ENCODE measurements at places on chromosomes 3 and 15.

DNA sequence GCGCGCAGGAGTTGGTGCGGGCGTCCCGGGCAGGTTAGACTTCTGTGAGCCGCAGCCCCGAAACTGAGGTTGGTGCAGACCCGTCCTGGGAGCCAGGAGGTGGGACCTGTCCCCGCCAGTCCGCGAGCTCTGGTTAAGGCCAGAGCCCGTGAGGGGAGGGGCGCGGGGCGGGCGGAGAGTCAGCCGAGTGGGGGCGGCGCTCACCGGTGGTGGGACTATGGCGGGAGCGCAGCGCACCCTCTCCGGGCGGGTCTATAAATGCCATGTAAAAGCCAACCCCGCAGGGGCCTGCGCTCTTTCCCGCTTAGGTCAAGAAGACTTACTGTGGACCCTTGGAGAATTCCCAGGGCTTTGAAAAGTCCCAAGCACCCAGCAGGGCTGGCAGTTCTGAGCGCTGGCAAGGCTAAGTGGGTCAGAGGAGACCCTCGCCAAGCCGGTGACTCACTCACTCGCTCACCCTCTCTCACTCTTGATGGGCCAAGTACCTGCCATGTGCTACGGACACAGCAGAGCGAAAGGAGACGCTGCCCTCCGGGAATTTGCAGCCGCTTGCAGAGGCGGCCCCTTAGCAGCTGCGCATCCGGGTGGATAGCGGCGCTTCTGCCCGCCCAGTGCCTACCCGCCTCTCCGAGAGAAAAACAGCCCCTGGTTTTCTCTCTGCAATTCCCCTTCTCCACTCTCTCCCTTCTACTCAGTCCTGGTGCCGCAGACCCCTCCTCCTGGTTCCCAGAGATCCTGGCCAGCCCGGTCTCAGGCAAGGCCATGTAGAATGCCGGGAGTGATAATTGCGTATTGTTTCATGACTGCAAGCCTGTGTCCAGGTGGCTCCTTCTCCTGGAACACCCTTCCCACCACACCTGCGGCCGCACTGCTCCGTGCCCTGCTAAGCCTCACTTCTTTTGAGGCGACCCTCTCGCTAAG lies at the start of gene ALDH1L1:
ALDH1L1 (minus strand) TSS at position 110 of the 921 bp plus-strand sequence. CDS start 19,607 bp downstream, outside the sequence.
- DNase-seq = no peak

GRCh38 chr3:187069857-187070516 lies 69.3 kb downstream of the RPL39L start:
- DNase-seq = no peak

GRCh38 chr15:40252141-40252437 lies 13.2 kb downstream of the PAK6 start:
- no peak for DNase-seq

DNA sequence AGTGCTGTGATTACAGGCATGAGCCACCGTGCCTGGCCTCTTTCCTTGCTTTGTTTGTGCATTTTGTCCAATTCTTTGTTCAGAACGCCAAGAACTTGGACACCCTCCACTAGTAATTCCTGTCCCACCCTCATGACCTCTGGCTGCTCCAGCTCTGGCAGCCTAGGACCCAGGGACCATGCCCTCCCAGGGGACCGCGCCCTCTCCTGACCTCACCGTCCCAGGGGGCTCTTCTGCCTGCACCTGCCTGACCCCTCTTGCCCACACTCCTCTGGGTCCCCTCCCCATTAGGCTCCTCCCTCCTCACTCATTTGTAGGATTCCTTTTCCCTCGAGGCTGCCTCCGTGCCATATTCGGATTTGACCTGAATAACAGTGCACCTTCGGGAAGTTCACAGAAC lies 41.1 kb downstream of the FSD2 start:
- no peak for DNase-seq

DNA sequence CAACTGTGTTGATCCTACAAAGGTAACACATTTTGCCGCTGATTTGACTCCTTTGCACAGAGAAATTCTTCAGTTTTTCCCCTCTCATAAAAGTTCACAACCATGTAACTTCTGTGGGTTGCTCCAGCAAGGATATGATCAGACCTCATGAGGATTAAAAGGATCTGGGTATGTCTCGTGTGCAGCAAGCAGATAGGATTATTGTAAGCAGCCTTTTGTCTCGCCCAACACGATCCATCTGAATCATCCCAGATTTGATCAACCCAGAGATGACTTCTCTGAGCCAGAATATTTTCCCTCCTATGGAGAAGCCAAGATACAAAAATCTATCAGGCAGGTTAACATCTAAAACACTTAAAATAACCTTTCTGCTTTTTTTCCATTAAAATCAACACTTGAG lies 12.8 kb upstream of the BNIP2 start:
- no peak for DNase-seq

DNA sequence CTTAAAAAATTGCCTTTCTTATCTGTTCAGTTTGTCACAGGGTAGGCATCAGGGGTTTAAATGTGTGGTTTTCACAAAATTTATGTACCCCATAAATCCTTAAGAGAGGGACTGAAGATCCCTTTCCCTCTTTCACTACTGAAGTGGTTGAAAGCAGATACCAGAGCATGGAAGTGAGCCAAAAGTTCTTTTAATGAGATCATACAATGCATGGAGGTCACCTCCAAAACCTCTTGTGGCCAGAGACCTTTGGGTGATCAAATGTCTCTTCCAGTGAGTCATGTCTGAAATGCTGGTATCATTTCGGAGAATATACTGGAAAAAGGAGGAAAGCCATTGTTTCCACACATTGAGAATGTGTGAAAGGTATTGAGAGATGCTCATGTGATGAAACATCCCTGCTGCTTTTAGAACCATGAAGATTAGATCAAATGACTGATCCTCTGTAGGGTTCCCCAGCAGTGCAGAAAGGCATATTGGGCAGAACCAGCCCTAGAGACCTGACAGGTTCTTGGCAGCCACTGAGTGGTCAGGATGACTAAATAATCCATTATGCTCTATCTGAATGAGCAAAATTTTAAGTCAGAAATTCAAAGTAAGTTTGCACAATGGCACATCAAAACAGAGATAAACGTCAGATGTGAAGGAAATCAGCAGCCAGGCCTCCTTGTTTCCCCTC lies 165.8 kb upstream of the SLC2A2 start:
- DNase-seq = peak; percentile 43

- DNase-seq = no peak
Measured at GRCh38 chr3:59467476-59467875, 417.7 kb upstream of the CFAP20DC start.

GRCh38 chr3:102532901-102533300 lies 98.1 kb downstream of the ZPLD1 start:
- DNase-seq = peak; percentile 5

- DNase-seq = no peak
Measured at GRCh38 chr3:173548261-173548660, 150.7 kb downstream of the NLGN1 start.
